ENCODE measurements at places on chromosomes 16 and 17. TPM values are rescaled to one million over a fixed set of nuclear protein-coding genes. Genes with fewer than 3 reads are reported as not detected.

DNA sequence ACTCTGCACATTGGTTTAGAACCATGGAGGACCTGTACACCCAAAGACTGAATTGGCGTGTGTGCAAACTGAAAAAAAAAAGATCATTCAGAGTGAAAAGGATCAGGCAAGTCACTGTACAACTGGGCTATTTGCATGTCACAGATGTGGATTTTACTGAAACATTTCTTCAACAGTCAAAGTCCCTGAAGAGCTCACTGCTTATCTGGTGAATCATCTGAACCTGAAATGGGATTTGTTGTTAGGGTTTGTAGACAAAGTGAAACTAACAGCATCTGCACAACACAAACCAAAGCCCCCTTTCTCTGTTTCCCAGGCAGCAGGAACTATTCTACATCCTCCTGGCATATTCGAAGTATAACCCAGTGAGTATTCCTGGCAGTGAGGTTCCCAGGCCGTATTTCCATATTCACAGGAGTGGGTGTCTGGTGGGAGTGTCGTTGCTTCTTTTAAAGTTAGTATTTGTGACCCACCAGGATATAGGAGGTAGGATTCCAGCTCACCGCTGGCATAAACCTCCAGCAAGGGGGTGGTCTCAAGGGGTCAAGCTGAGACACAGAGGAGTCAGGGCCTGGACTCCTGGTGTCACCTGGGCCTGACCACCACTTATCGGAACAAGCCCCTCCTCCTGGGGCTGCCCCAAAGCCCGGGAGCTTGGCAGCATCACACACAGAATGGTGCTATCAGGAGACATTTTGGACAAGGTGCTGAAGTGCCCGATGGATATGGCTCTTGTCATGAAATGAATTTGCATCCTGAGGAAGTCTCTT lies 80.9 kb downstream of the GOSR1 start:
- H3K4me3 ChIP-seq, result no peak overlapping the region
- no peak for DNase-seq
- no peaks in the 10 kb centered on the region for H3K27me3 ChIP-seq

- H3K27ac ChIP-seq, result no peak overlapping the region
- no peak for DNase-seq
- no peaks in the 10 kb centered on the region for H3K4me1 ChIP-seq
Observed at GRCh38 chr16:83574388-83574787, 233.4 kb upstream of the HSBP1 start.

- H3K27ac ChIP-seq, result no peak overlapping the region
- peaks cover 8% of the 10 kb centered on the region for H3K4me1 ChIP-seq
- H3K4me3 ChIP-seq, result no peak overlapping the region
- no peaks in the 10 kb centered on the region for H3K27me3 ChIP-seq
- no peaks in the 10 kb centered on the region for H3K36me3 ChIP-seq
- DNase-seq, result no peak
Observed at GRCh38 chr17:28758411-28759121, 14.8 kb downstream of the TRAF4 start.

GRCh38 chr17:67855504-67856324 lies 30.4 kb downstream of the BPTF start:
- H3K27me3 ChIP-seq, result no peaks in the 10 kb centered on the region
- peak; percentile 63 for DNase-seq
- peaks cover 13% of the 10 kb centered on the region for H3K36me3 ChIP-seq
- H3K4me1 ChIP-seq, result peaks cover 84% of the 10 kb centered on the region
- peak overlapping the region; percentile 98 for H3K27ac ChIP-seq
- peak overlapping the region; percentile 75 for H3K4me3 ChIP-seq

DNA sequence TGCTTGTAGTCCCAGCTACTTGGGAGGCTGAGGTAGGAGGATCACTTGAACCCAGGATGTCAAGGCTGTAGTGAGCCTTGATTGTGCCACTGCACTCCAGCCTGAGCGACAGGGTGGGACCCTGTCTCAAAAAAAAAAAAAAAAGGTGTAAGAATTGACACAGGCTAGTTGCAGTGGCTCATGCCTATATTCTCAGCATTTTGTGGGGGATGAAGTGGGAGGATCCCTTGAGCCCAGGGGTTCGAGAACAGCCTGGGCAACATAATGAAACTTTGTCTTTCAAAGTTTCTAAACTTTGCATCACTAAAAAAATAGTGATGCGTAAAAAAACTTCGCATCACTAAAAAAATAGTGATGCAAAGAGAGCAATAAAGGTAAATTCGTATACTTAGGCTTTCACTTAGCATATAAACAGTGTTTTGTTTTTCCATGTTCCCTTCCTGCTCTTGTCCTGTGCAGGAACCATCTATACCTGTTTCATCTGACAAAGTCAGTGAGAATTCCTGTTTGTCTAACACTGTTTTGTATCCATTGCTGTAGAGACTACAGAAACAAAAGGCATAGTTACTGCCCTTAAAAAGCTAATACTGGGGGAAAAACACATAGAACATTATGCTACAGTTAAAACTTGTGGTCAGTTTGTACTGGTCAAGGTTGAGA lies 32.1 kb downstream of the CTCF start:
- peak overlapping the region; percentile 16 for H3K27ac ChIP-seq
- no peaks in the 10 kb centered on the region for H3K36me3 ChIP-seq

- no peaks in the 10 kb centered on the region for H3K27me3 ChIP-seq
- no peak overlapping the region for H3K4me3 ChIP-seq
- H3K4me1 ChIP-seq, result peaks cover 69% of the 10 kb centered on the region
- no peak for DNase-seq
- peak overlapping the region; percentile 14 for H3K27ac ChIP-seq
Observed at GRCh38 chr16:89371968-89372634, 118.3 kb downstream of the ANKRD11 start.

- H3K4me3 ChIP-seq, result no peak overlapping the region
- peaks cover 30% of the 10 kb centered on the region for H3K27me3 ChIP-seq
- H3K27ac ChIP-seq, result no peak overlapping the region
- no peak for DNase-seq
- H3K4me1 ChIP-seq, result no peaks in the 10 kb centered on the region
Observed at GRCh38 chr16:77612596-77612995, 109.7 kb upstream of the NUDT7 start.

GRCh38 chr16:4285167-4285566 lies 12.3 kb upstream of the TFAP4 start:
- no peak overlapping the region for H3K27ac ChIP-seq
- H3K4me3 ChIP-seq, result no peak overlapping the region
- no peak for DNase-seq

- no peaks in the 10 kb centered on the region for H3K27me3 ChIP-seq
- H3K4me1 ChIP-seq, result peaks cover 32% of the 10 kb centered on the region
- H3K4me3 ChIP-seq, result peak overlapping the region; percentile 1
- no peak for DNase-seq
- H3K27ac ChIP-seq, result peak overlapping the region; percentile 14
Observed at GRCh38 chr17:78159575-78160158, 8.7 kb upstream of the SYNGR2 start.

DNA sequence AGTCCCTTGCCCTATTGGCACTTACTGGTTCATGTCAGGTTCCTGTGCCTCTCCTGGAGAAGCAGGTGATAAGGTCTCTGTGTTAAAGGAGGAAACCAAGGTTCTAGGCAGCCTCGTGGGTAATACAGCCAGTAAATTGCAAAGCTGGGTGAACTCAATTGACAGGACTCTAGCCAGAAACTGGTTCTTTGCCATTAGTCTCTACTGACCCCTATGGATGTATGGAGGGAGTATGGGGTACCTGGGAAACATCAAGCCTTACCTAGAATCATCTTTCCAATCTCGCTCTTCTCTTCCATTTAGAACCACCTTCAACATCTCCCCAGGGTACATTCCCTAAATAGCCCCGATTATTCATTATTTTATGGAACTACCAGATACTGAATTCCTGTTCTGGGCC lies 169.3 kb downstream of the CDH13 start:
- no peaks in the 10 kb centered on the region for H3K36me3 ChIP-seq
- no peak overlapping the region for H3K4me3 ChIP-seq
- no peaks in the 10 kb centered on the region for H3K4me1 ChIP-seq
- no peak for DNase-seq
- H3K27ac ChIP-seq, result no peak overlapping the region
- no peaks in the 10 kb centered on the region for H3K27me3 ChIP-seq

- H3K27me3 ChIP-seq, result no peaks in the 10 kb centered on the region
- no peaks in the 10 kb centered on the region for H3K4me1 ChIP-seq
- H3K4me3 ChIP-seq, result no peak overlapping the region
Observed at GRCh38 chr17:68812876-68813584, 142.2 kb downstream of the ABCA8 start.

DNA sequence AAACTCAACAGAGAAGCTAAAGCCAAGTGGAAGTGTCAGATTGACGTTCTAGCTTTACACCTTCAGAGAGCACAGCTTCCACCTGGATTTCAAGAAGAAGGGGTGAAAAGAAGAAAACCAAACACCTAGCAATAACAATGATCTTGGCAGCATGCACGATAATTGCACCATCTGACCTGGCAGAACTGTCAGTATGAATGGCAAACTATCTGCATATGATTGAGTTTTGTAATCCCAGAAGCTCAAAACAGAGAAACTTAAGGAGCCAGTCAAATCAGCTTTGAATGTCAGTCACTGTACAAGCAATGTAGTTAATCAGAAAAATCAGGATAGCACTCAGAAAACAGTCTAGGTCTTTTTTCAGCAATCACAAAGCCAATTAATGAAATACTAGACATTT lies 427.1 kb downstream of the ZFHX3 start:
- H3K36me3 ChIP-seq, result peaks cover 8% of the 10 kb centered on the region
- DNase-seq, result no peak
- H3K4me1 ChIP-seq, result peaks cover 6% of the 10 kb centered on the region

DNA sequence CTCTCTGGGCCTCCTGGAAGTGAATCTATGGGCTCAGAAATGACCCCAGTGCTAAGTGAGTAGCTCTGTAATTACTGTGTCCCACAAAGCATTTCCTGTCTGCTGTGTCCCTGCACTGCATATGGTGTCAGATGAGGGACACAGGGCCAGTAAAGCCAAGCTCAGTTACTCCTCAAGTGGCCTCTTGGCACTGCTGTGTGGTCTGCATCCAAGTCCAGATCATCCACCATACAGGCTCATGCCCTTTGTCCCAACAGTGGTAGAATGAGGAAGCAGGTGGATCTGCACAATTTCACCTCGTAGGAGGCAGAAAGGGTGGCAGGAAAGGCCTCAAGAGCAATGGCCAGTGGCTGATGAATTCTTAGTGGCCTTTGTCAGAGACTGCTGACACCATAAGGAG lies 146.8 kb downstream of the SOX9 start:
- no peaks in the 10 kb centered on the region for H3K4me1 ChIP-seq
- H3K4me3 ChIP-seq, result no peak overlapping the region
- DNase-seq, result no peak

DNA sequence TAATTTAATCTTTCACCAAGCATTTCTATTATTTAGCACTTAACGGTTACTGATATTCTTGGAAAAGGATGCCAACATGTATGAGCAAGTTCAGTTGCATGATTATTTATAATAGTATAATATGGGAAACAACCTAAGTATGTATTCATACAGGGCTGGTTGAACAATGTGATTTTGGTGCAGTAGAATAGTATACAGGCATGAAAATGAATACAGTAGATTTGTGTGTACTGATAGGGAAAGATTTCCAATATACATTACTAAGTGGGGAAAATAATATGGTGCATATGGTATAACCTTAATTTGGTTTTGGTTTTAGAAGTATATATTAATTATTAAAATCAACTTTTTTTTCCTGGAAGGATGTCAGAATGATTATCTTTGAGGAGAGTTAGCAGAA lies 109.1 kb downstream of the SPECC1 start:
- no peaks in the 10 kb centered on the region for H3K27me3 ChIP-seq
- DNase-seq, result no peak
- H3K36me3 ChIP-seq, result no peaks in the 10 kb centered on the region
- H3K27ac ChIP-seq, result no peak overlapping the region

- no peaks in the 10 kb centered on the region for H3K27me3 ChIP-seq
- H3K27ac ChIP-seq, result no peak overlapping the region
- peaks cover 15% of the 10 kb centered on the region for H3K4me1 ChIP-seq
- no peak for DNase-seq
- H3K4me3 ChIP-seq, result no peak overlapping the region
Observed at GRCh38 chr16:11492808-11493530, 93.8 kb downstream of the LITAF start.

GRCh38 chr16:24918641-24919040 lies 72.9 kb downstream of the SLC5A11 start:
- H3K4me3 ChIP-seq, result no peak overlapping the region
- H3K36me3 ChIP-seq, result peaks cover 41% of the 10 kb centered on the region
- peaks cover 26% of the 10 kb centered on the region for H3K4me1 ChIP-seq
- peak overlapping the region; percentile 85 for H3K27ac ChIP-seq

GRCh38 chr17:32827227-32827626 lies 49.7 kb downstream of the MYO1D start:
- no peak overlapping the region for H3K27ac ChIP-seq
- no peak overlapping the region for H3K4me3 ChIP-seq
- H3K27me3 ChIP-seq, result peaks cover 11% of the 10 kb centered on the region
- no peaks in the 10 kb centered on the region for H3K36me3 ChIP-seq
- DNase-seq, result no peak
- H3K4me1 ChIP-seq, result peaks cover 4% of the 10 kb centered on the region

DNA sequence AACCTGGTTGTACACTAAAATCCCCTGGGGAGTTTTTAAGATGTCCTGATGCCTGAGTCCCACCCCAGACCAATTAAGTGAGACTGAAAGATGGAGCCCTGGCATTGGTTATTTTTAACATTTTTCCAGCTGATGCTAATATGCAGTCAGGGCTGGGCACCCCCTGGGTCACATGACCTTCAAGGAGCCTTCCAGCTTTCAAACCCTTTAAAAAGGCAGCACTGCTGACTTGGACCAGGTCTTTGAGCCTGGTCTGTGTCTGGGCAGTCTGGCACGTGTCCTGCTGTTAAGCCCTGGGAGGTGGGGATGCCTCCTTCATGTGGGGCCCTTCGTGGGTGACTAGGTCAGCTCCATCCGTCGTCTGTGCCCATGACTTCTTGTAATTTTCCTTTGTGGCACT lies 202.6 kb downstream of the CCDC182 start:
- DNase-seq, result no peak
- H3K4me1 ChIP-seq, result peaks cover 65% of the 10 kb centered on the region
- H3K27me3 ChIP-seq, result no peaks in the 10 kb centered on the region

- H3K4me1 ChIP-seq, result peaks cover 33% of the 10 kb centered on the region
- H3K27me3 ChIP-seq, result no peaks in the 10 kb centered on the region
- H3K4me3 ChIP-seq, result no peak overlapping the region
- no peaks in the 10 kb centered on the region for H3K36me3 ChIP-seq
- H3K27ac ChIP-seq, result no peak overlapping the region
- DNase-seq, result no peak
Observed at GRCh38 chr17:4488989-4489595, 9.6 kb upstream of the SPNS2 start.

DNA sequence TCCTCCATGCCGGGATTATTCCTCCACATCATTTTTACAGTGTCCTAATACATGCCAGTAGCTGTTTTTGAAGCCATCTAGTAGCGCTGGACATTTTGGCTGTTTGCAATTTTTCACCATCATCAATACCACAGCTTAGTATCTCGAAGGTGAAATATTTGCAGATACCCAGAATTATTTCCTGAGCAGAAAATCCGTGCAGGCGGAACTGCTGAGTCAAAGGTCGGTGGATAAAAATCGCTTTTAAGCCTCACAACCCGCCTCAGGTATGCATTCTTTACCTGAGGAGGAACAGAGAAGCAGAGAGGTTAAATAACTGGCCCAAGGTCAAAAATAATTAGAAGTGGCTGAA lies 584 bp upstream of the TNRC6A start:
- H3K27ac ChIP-seq, result peak overlapping the region; percentile 99
- H3K27me3 ChIP-seq, result no peaks in the 10 kb centered on the region
- H3K4me3 ChIP-seq, result peak overlapping the region; percentile 94
- no peak for DNase-seq
- peaks cover 6% of the 10 kb centered on the region for H3K36me3 ChIP-seq
- H3K4me1 ChIP-seq, result peaks cover 35% of the 10 kb centered on the region

CSH2 gene
- not detected for polyA plus RNA-seq

ACSM2A gene
- polyA plus RNA-seq, result not detected

CHD9NB gene
- polyA plus RNA-seq, result not detected

KRT12 gene
- polyA plus RNA-seq, result not detected

CDH1 gene
- not detected for polyA plus RNA-seq

CD300LD gene
- not detected for polyA plus RNA-seq

FGF11 gene
- polyA plus RNA-seq, result not detected

IL17C gene
- 0.97 TPM for polyA plus RNA-seq
